CD4-positive, alpha-beta T cell treated with Interleukin-21 for 1 hour (primary cell): ENCODE measurements at places on chromosomes 7 and 10.

DNA sequence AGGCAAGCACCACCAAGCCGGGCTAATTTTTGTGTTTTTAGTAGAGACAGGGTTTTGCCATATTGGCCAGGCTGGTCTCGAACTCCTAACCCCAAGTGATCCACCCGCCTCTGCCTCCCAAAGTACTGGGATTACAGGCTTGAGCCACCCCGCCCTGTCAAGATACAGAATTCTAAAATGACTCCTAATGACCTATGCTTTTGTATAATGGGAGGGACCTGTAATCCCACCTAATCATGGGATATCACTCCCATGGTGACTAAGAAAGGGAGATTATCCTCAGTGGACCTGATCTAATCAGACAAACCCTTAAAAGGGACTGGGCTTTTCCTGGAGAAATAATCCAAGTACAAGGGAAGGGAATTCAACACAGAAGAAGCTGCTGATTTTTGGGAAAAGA, 28.8 kb downstream of the SAMD8 start:
- no peak for DNase-seq

- no peak for DNase-seq
Observed at GRCh38 chr10:49349390-49349789, 46.5 kb downstream of the DRGX start.

GRCh38 chr7:25698451-25699113, 453.4 kb upstream of the NFE2L3 start:
- no peak for DNase-seq

DNA sequence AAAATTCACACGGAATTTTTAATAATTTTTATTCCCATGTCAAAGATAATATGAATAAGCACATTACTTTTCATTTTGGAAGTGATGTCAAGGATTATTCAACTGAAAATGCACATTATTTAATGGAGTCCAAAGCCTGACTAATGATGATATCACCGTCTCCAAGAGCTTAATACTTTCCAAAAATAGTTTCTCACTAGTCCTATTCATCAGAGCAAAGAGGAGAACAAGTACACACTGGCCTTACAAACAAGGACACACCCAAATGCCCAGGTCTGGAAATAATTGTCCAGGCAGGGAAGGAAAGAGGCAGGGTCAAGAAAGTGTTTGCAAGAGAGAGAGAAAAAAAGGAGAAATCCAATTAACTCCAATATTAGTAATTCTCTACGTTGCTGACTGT, 216.8 kb upstream of the CCDC6 start:
- no peak for DNase-seq

GRCh38 chr10:88831709-88832108, 19.9 kb downstream of the ANKRD22 start:
- DNase-seq, result peak; percentile 67

DNA sequence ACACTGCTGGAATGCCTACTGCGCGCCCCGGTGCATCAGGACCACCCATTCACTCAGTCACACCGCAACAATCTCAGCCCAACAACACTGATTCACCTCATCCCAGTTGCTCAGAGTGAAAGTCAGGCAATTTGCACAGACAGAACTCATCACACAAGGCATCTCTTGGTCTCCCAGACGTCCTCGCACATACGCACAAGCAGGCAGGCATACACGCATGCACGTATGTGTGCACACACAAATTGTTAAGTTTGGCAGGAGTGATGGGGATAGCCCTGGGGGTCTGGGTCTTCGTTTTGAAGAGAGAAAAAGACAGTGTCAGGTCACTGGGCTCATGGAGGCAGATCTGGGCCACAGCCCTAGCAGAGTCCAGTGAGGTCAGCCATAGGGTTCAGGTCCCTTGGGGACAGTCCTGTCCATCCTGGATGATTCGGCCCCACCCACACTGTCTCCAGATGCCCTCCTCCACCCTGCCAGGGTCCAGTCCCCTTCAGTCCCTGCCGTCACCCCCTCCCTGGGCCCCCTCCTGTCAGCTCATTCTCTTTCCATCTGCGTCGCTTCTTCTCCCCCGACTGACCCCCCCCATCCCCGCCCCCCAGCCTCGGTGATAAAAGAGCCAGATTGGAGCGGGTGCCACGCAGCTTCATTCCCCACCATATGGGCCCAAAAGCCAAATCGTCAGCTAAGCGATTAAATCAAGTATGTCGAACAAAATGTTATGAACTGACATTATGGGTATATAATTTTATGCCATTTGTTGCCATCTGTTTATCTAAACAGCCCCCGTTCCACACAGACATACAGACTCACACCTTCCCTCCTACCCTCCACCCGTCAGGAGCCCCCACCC, 48.5 kb upstream of the SLF2 start:
- no peak for DNase-seq

DNA sequence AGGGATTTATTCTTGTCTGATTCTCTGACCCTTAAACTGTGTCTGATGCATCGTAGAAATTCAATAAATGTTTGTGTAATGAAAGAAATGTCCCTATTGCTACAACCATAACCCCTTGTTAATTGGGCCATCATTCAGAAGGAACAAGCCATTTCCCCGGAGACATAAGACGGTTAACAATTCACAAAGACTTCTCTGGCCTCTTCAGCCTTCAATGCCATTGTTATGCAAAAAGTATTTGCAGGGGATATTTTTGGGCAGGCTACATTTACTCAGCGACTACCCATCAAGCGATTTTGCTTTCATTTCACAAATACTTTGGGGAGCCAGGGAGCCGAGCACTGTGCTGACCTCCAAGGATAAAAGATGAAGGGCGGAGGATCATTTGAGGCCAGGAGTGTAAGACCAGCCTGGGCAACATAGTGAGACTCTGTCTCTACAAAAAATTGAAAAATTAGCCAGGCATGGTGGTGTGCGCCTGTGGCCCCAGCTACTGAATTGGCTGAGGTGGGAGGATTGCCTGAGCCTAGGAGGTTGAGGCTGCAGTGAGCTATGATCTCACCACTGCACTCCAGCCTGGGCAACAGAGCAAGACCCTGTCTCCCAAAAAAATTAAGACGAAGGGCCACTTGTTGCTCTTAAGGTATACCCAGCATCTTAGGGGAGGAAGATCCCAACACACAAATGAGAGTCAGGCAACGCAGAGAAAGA, 20.0 kb upstream of the SDK1 start:
- no peak for DNase-seq

GRCh38 chr7:24152877-24153472, 131.0 kb upstream of the NPY start:
- DNase-seq, result no peak

DNA sequence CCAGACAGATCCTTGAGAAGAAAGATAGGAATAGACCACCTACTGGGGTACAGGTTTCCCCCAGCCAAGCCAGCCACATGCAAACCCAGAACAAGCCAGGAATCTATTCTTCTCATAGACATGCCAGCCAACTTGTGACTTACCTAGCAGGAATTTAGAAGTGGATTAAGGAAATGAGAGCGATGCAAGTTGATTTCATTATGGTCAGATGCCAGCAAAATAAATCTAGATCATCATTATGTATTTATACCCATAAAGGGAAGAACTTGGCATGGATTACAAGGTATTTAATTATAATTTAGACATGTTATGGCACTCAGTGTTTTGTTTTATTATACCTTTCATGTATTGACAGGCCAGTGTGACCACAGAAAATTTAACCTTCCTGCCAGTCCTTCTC, 32.8 kb downstream of the SLC35G1 start:
- DNase-seq, result no peak

DNA sequence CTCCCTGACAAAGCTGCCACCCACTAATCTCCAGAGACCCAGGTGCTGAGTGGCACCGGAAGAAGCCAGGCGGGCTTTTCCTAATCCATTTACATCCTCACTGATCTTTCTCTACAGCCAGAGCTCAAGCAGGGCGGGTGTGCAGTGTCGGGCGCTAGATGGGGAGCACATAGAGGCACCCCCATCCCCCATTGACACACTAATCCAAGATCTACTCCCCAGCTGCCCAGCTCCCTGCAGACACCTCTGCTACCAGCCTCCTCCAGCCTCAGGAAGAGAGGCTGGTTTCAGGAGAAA, 22.2 kb downstream of the FRMPD2 start:
- DNase-seq, result no peak

- no peak for DNase-seq
Observed at GRCh38 chr10:67606572-67606971, 89.4 kb downstream of the CTNNA3 start.

- DNase-seq, result no peak
Observed at GRCh38 chr7:102318482-102318971, 31.9 kb downstream of the SH2B2 start.

- DNase-seq, result no peak
Observed at GRCh38 chr10:71447676-71448075, 51.0 kb downstream of the CDH23 start.
